ENCODE measurements at places on chromosomes 5 and 9. TPM values are rescaled to one million over a fixed set of nuclear protein-coding genes. Genes with fewer than 3 reads are reported as not detected.

DNA sequence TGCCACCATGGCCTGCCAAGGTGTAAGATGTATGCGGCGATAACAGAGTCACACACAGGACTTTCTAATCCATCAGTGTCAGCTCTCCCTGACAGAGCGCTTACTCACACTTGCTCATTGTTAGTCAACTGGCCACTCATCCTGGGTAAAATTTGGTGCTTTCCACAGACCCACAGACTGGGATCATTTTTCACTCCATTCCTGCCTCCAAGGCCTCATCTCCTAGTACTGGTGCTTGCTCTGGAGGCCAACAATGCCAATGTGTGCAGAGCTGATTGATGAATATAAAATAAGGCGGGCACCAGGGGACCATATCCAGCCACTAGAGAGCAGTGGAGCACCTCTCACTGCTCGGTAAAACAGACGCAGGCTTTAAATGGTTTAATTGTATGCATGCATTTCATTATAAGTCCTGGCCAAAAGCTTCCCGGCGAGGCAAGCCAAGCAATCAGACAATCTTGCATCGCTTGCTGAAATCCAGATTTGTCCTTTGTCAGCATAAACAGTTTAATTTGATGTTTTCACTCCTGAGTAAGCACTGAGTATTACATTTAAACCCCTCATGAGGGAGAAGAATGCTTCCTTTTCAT lies 22.3 kb downstream of the PSMB7 start:
- no peak for DNase-seq

DNA sequence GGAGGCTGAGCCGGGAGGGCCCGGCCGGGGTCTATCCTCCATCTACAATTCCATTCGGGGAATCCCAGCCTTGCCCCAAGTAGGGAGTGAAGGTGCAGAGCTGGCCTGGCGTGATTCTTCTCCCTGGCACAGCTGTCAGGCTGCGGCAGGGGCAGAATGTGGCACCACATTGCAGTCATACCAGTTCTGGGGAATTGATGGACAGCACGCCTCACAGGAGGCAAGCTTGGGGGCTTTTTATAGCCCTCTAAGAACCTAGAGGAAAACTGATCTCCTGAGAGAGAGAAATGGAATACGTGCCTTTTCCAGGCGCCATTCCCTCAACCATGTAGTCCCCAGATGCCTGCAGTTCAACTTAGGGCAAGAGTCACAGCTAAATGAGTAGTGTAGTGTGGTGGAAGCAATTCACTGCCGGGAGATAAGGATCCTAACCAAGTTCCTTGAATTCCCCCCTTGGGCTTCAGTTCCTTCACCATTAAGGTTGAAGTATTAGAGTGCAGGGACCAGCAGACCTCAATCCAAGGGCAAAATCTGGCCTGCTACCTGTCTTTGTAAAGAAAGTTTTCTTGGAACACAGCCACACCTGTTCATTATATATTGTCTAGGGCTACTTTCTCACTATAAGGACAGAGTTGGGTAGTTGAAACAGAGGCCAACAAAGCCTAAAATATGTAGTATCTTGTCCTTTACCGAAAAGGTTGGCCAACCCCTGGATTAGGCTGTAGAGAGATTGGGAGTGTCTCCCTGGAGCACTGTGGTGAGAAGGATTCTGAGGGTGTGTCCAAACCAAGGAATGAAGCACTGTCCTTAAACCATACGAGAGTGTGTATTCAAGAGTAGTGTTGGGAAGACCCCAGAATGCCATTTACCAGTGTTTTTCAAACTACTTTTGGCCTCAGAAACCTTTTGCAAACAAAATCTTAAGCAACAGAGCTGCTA lies 10.6 kb downstream of the AFAP1L1 start:
- DNase-seq: no peak

- no peak for DNase-seq
Observed at GRCh38 chr5:32017692-32018367, 156.3 kb downstream of the GOLPH3 start.

DNA sequence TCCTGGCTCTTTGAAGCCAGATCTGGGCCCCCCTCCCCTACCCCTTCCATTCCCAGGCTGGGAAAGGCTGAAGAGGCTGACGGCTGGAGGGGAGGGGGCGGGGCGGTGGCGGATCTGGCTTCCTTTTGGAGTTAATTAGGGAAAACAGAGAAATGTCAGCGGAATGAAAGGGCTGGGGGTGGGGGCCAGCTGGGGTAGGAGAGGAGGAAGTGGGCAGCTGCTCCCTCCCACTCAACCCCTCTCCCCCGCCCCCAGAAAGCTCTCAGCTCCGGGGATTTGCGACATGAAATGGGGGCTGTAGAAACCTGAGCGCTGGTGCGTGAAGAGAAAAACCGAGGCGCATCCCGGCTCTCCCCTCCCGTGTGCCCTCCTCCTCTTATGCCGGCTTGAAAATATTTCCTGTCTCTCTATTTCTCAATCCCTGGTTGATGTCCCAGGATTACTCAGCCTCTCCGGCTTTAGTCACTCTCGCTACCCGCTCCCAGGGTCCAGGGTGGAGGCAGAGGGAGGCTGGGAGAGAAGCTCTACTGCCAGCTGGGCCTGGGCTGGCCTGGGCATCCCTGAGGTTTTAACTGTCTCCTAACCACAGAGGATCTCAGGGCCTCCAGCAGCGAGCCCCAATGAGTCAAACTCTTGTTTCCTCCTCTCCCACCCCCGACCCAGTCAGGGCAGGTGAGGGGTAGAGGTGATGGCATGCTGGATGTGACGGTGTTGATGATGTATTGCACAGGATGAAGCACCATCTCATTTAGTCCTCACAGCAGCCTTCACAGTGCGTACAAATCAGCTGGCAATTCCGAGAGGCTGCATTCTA lies 20.1 kb downstream of the PCDHGC5 start:
- peak; percentile 63 for DNase-seq

DNA sequence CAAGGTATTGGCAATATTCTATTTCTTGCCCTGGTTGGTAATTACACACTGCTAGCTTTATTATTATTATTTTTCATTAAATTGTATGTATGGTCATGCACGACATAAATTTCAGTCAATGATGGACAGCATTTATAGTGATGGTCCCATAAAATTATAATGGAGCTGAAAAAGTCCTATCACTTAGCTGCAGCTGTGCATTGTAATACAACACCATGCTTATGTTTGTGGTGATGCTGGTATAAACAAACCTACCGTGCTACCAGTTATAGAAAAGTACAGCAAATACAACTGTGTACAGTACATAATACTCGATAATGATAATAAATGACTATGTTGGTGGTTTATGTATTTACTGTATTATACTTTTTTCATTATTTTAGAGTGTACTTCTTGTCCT lies 65.5 kb downstream of the NR3C1 start:
- DNase-seq: no peak

GRCh38 chr5:172399336-172399735 lies 55.0 kb downstream of the SH3PXD2B start:
- DNase-seq: no peak

DNA sequence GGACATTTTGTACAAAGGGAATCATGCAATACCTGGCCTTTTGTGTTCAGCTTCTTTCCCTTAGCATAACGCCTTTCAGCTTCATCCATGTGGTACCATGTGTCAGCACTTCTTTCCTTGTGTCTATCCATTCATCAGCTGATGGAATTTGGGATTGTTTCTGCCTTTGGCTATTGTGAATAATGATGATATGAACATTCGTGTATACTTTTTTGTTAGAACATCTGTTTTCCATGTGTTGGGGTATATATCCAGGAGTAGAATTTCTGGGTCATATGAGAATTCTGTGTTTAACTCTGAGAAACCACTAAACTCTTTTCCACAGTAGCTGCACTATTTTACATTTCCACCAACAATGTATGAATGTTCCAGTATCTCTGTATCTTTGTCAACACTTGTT lies 14.8 kb upstream of the PRRC2B start:
- no peak for DNase-seq

- DNase-seq: no peak
Observed at GRCh38 chr5:135222771-135223170, 176.3 kb downstream of the MACROH2A1 start.

DNA sequence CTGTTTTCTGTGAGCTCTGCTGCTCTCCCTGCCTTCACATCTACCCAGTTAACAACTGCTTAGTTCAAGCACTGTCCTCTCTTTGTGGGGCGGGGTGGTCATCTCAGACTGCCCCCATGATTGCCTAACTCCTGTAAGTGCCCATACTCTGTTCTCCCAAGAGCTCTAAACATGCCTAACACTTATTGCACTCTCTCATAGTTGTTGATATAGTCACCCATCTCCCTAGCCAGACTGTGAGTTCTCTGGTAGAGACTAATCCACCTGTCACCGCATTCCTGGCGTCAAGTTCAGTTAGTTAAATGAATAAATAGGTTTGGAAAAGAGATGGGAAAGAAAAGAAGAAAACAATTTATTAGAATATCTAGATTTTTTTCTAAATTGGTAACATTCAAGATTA lies 18.3 kb upstream of the MUSK start:
- no peak for DNase-seq

DNA sequence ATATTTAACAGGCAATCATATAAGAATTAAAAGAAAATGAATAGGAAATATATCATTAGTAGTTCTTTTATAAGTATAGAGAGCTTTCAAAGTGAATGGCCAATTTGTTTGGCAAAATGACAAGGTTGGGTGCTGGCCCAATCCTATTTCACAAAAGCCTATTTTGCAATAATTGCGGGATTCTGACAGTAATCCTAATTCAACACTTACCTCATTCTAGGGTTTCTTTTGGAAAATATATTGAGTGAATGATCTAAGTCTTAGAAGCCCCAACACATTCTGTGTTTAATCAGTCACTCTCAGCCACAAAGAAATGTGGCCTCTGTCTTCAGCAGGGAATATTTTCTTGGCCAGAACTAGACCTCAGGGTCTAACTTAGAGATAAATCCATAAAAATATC lies 835.9 kb upstream of the ZNF608 start:
- no peak for DNase-seq

DNA sequence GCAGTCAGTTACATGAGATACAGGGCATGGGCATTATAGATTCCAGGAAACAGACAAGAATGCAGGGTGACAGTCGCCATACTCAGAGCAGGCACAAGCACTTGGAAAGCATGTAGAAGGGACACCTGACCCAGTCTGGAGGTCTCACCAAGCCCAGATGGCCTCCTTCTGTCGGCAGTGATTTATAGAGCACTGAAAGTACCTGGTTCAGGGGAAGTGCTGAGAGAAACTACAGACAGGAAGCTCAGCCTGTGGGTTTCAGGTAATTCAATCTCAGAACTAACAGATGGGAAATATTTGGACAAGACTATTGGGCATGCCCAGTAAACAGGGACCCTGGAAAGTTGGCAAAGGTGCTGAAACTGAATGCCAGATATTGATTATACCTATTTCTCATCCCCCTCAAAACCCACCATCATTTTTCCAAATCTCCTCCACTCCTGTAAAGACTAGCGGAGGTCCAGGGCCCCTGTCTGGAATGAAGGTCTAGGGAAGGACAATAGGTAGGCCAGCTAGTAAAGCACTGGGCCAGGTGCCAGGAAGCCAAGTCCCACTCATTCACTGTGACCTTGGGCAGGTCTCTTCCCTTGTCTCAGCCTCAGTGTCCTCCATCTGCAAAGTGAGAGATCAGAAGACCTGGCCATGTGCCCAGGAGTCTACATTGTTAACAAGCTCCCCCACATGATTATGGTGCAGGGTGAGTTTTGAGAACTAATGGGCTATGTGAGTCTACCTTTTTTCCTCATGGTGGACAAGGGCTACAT lies 26.9 kb downstream of the KLHL3 start:
- DNase-seq: no peak

- DNase-seq: no peak
Observed at GRCh38 chr5:174827558-174827957, 103.2 kb downstream of the MSX2 start.

DNA sequence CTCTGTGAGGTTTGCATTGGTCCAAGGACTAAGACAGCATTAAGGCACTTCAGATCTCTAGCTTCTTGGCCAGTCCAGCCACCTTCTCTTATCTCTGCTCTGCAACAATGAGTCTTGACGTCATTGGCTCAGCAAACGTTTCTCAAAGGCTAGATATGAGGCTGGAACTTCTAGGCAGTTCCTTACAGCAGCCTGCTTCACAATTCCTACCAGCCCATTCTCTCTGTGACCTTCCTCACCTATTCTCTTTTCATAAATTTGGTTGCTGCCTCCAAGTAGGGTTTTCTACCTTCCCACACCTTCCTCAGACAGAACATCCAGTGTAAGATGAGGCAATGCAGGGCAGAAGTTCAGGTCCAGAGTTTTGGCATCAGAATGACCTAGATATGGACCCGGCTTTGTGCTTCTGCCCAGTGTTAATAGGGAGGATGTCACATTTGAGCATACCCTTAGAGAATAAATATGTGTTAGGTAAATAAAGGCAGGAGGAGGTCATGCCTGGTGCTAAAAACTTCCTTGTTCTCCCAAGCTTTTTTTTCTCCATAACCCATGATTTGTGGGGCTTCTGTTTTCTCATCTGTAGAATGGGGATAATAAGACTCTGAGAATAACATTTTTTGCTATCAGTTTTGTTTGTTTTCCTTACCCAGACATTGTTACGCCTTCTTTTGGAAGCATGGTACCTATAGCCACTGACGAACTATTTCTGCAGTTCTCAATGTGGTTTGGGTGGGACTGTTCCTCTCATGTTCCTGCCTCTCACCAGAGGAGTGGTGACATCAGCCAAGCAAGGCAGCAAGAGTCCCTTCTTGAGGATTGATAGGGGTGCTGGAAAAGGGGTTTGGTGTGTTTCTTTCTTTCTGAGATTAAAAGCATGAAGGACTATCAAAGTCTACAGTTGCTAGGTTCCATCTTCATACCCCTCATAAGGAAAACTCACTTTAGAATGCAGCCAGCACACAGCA lies 220.6 kb upstream of the TRIM32 start:
- no peak for DNase-seq

DNA sequence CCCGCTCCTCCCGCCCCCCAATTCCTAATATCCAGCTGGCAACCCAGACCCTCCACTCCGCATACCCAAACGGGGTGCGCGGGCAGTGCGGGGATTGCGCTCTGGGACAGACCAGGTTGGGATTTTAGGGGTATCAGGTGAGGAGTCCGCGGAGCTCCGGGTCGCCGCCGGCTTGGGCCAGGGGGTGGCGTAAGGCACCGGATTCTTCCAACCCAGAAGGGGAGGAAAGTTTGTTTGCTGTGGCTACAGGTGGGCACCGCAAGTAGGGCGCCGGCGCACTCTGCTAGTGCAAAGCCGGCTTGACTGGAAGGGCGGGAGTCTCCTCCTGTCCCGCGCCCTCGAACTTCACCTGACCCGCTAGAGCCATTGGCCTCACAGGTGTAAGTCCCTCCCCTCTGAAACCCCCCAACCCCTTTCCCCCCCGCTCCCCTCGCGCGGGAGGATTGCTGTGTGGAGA lies 709 bp downstream of the IQGAP2 start:
- DNase-seq: peak; percentile 19

- no peak for DNase-seq
Observed at GRCh38 chr5:50889790-50890189, 223.4 kb downstream of the PARP8 start.

GAS1 gene
- total RNA-seq: 11.0 TPM

LURAP1L gene
- 2.6 TPM for total RNA-seq

FIBCD1 gene
- 0.58 TPM for total RNA-seq

WHRN gene
- total RNA-seq: 0.80 TPM

PCDHGA6 gene
- total RNA-seq: 5.6 TPM

GABRP gene
- 0.49 TPM for total RNA-seq

KLF9 gene
- total RNA-seq: 52.8 TPM

PDCD1LG2 gene
- total RNA-seq: 2.0 TPM
